ENCODE measurements at places on chromosomes 4 and X.

GRCh38 chr4:53744446-53745160 lies 153.3 kb upstream of the LNX1 start:
- no peak for DNase-seq

DNA sequence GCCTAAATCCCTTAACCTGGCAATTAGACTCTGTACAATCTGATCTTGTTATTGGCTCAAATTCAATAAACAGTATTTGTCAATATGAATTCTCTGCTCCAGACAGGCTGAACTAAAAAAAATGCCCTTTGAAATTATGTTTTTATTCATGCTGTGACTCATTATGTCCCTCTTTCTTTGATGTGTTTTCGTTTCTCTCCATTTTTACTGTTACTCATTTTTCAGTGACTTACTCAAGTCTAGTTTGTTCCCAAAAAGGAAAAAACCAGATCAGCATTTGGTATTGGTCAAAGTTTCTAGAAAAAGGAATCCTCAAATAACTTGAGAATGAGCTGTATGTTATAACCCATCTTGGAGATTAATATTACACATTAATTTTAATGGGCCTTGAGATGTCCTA lies 40.4 kb downstream of the UNC5C start:
- no peak for DNase-seq

DNA sequence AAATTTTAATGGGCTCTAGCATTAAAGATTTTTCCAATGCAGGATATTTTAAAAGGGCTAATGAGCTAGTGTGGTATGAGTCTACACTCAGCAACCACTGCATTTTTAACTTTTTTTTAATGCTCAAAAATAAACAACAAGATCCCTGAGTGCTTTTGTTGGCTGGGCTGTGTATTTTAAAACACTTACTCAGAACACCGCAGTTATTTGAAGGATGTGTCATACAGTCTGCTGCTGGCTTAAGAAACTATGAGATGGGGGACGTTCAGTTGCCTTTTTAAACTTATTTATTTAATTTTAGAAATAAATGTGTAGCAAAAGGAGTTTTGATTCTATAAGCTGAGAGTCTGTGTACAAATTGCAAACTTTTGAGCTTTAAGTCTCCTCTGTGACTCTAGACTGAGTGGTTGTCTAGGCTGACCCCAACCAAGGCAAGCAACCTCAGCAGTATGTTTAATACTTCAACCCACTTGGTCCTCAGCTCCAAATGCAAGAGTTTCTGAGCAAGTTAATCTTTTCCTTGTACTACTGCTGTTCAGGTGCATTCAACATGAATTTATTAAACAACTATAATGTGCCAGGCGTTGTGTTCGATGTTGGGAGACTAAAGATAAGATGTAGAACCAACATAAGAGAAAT lies 278.6 kb upstream of the DIPK2B start:
- DNase-seq: no peak

GRCh38 chr4:108943371-108943770 lies 180.5 kb upstream of the ETNPPL start:
- no peak for DNase-seq

DNA sequence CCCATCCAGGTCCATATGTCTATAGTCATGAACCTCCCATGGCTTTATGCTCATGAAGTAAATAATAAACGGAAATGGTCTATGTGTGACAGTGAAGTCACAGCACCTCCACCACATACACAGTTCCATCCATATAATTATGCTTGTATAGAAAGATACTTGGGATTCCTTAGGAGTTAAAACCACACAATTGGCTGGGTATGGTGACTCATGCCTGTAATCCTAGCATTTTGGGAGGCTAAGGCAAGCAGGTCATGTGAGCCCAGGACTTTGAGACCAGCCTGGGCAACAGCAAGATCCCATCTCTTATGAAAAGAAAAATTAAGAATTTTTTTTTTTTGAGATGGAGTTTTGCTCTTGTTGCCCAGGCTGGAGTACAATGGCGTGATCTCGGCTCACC lies 55.6 kb upstream of the RBM47 start:
- no peak for DNase-seq

- no peak for DNase-seq
These were observed 703.5 kb downstream of the FAT4 start for GRCh38 chr4:126018274-126018673.

- DNase-seq: peak; percentile 39
These were observed 293.4 kb upstream of the BOD1L1 start for GRCh38 chr4:13920901-13921300.

DNA sequence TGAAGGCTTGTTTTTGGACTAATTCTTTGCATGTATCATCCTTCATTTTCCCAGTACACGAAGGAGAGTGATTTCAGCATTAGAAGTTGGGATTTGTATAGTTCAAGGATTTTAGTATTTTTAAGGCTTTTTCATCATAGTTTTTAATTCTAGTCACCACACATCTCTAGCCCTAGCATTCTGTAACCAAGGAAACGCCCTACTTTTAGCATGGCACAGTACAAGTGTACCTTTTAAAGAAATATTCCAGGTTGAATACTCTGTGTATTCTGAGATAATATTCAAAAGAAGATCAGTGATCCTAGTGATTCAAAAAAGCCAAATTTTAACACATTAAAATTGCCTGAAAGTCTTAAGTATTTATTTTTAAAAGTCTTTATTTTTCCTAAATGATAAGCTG lies 150.5 kb downstream of the RAP1GDS1 start:
- no peak for DNase-seq

GRCh38 chrX:103879339-103879738 lies 47.3 kb upstream of the RAB9B start:
- DNase-seq: no peak

GRCh38 chrX:100895365-100896075 lies 21.4 kb upstream of the NOX1 start:
- DNase-seq: no peak

DNA sequence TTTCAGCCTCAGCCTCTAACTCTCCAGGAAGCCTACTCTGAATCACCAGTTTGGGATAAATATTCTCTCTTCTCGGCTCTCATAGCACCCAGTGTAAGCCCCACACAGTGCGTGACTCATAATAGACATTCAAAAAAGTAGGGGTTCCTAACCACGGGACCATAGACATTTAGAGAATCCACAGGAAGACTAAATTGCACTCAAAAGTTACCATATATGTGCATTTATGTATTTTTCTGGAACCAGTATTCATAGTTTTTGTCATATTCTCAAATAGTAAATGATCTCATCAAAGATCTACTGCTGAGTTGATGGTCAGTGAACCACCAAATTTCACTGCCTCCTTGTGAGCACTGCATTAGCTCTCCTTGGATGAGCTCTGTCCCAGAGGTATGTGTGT lies 625.7 kb downstream of the SMARCA1 start:
- no peak for DNase-seq
